Stromal cell of bone marrow (primary cell): ENCODE measurements at places on chromosomes 5 and 9.

DNA sequence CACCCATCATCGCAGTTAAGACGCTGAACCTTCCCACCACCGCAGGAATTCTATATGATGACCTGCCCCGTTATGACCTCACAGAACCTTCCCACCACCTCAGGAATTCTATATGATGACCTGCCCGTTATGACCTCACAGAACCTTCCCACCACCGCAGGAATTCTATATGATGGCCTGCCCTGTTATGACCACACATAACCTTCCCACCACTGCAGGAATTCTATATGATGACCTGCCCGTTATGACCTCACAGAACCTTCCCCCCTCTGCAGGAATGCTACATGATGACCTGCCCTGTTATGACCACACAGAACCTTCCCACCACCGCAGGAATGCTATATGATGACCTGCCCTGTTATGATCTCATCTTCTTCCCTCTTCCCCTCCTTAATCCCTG is 64.3 kb downstream of the IRX1 start:
- DNase-seq: no peak

- DNase-seq: peak; percentile 25
These were observed 1.7 kb downstream of the ADAMTS16 start for GRCh38 chr5:5141625-5142525.

- no peak for DNase-seq
These were observed 3.6 kb upstream of the RGMB start for GRCh38 chr5:98769959-98770208.

- DNase-seq: no peak
These were observed 57.0 kb downstream of the SECISBP2 start for GRCh38 chr9:89375191-89375760.

DNA sequence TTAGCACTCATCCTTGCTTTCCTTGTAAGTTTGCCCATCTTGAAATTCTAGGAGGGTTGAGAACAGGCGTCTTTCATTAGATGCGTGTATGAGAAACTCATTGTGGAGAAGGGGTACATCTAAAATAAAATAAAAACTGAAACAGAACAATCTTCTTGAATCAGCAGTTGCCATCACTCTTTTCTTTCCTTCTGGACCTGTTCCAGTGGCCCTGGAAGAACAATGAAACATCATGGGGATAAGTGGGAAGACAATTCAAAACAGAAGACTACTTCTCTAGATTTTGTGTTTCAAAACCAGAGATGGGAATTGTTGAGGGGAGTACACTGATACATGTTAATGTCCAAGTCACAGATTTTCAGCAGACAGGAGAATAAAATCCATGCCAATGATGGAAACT is 59.9 kb downstream of the SLC1A3 start:
- DNase-seq: no peak

DNA sequence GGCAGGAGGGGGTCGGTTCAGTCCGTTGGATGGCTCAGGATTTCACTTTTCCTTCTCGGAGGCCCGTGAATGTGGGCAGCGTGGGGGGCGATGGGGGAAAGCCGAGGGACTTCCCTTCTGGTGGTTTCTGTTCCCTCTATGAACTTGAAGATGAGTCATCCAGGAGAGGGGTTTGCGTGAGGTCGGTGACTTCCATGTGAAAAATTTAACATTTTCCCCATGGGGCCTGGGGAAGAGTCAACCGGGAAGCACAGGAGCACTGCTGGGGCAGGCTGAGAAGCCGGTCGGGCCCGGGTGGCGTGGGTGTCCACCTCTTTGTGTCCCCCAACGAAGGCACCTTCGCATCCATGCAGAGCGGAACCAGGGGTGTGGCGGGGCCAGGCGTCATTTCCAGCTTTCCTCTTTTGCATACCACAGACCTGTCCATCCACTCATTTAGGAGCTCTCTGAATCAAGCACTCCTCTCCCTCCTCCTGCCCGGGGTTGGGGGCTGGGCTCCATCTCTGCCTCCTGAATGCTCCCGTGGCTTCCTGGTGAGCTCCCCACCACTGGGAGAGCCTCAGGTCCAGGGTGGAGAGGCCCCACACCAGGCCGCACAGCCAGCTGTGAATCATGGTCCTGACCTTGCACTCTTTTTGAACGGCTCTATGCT is 68.4 kb downstream of the ANKRD33B start:
- no peak for DNase-seq

GRCh38 chr5:9932770-9933169 is 302.6 kb upstream of the TAS2R1 start:
- peak; percentile 25 for DNase-seq

DNA sequence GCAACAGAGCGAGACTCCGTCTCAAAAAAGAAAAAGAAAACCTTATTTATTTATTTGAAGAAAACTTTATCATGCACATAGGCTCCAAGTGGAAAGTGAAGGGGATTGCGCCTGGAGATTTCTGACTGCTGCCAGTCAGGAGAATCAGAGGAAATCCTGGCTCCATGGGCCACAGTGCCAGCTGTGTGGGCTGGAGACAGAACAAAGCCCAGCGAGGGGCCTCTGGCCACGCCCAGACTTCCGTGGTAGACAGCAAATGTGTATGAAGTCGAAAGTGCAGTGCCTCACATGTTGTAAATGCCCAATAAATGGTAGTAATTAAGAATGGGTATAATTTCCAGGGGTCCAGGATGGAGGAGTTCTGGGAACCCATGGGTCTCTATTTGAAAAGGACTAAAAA is 75.8 kb upstream of the WWC1 start:
- DNase-seq: no peak

GRCh38 chr5:77356740-77357139 is 135.4 kb downstream of the WDR41 start:
- DNase-seq: no peak

- no peak for DNase-seq
These were observed 24.7 kb downstream of the ZFR start for GRCh38 chr5:32419791-32420190.

- no peak for DNase-seq
These were observed 33.8 kb downstream of the WNK2 start for GRCh38 chr9:93217706-93218105.

- no peak for DNase-seq
These were observed 23.4 kb upstream of the BARX1 start for GRCh38 chr9:93978551-93978950.
